ENCODE measurements at places on chromosomes 5 and 9. TPM values are rescaled to one million over a fixed set of nuclear protein-coding genes. Genes with fewer than 3 reads are reported as not detected.

DNA sequence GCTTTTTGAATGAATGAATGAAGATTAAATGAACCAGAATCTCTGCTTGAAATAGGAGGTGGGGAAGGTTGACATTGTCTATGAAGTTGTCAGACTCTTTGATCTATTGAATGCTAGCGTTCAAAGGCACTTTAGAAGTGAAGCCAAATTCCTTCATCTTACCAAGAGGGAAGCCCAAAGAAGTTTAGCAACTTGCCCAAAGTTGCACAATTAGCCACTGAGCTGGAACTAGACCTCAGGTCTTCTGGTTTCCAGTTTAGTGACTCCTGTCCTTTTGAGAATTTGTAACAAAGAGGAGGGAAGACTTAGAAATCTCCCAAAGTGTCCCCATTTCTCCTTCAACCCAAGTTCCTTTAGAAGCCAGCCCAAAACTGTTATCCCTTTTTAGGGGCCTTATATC is 20.7 kb upstream of the SLC1A3 start:
- no peak for DNase-seq

- DNase-seq = no peak
Observed at GRCh38 chr5:168713051-168713450, 133.9 kb upstream of the PANK3 start.

The AHRR gene
- 23.6 TPM for total RNA-seq

- DNase-seq = no peak
Observed at GRCh38 chr9:120980951-120981350, 54.4 kb upstream of the TRAF1 start.

DNA sequence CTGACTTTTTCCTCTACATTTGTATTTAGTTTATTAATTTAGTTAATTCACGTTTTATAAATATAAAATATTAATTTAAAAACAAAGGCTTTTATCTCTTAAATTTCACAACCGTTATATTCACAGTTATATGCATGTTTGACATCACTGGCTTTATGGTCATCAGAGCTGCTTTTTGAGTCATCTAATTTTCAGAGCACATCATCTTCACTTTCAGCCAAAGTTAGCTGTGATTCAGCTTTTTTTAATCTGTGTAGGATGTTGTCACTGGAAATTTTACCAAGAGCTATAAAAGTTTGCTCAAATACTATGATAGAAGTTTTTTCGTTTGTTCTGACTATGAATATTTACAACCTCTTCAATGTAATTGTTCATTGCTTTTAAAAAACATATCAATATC is 12.4 kb downstream of the CDC37L1 start:
- no peak for DNase-seq

The F2RL1 gene
- total RNA-seq = 65.9 TPM

- DNase-seq = no peak
Observed at GRCh38 chr5:167871091-167871490, 420.4 kb upstream of the WWC1 start.

The IL5 gene
- total RNA-seq = not detected

The POLR3G gene
- total RNA-seq = 23.4 TPM

The ISCA1 gene
- total RNA-seq = 19.9 TPM

The TPRN gene
- 21.7 TPM for total RNA-seq

GRCh38 chr9:125346080-125346732 is 84.6 kb downstream of the GAPVD1 start:
- DNase-seq = no peak

The PCDHB3 gene
- 0.92 TPM for total RNA-seq

GRCh38 chr5:1002836-1003235 is 5.8 kb upstream of the NKD2 start:
- DNase-seq = no peak

The PHF24 gene
- total RNA-seq = 0.08 TPM

- no peak for DNase-seq
Observed at GRCh38 chr9:122222791-122223190, 6.0 kb downstream of the LHX6 start.

The ACOT12 gene
- 0.74 TPM for total RNA-seq

Measured in Panc1 (cell line).